Activated CD4-positive, alpha-beta T cell treated with anti-CD3 and anti-CD28 coated beads, Interleukin-2, amount 50 U/mL, for 1 hour (primary cell): ENCODE measurements at places on chromosomes 3 and 15.

GRCh38 chr15:89785774-89786140, 9.6 kb downstream of the MESP2 start:
- no peak for DNase-seq

DNA sequence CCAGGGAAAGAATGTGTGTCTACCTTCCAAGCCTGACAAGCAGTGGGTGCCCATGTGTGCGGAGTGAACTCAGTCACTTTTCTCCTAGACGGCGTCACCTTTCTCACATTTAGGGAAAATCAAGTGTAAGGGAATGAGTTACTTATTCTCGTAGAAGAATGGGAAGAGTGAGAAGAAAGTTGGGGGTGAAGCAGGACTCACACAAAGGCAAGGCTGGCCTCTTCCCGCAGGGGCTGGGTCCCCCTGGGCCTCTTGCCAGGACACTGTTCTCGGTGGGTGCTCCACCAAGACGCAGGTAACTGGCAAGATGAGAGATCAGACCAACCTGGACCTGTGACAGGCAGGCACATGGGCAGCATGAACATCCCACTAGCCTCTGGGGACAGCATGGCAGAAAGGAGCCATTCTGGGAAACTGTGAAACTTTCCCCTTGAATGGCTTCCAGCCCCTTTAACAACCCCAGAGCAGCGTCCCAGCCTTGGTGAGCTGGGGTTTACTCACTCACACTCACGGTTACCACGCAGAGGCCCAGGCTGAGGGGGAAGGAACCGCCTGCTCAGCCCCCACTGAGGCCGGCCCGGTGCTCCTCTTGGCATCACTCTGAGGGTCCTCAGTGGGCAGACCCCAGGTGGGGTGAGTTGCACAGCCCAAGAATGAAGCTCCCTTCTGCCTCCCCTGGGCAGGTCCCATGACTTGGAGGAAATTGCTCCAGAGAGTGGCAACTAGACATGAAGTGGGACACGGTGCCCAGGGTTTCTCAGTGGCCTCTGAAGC, 15.0 kb upstream of the SRP14 start:
- DNase-seq, result no peak

DNA sequence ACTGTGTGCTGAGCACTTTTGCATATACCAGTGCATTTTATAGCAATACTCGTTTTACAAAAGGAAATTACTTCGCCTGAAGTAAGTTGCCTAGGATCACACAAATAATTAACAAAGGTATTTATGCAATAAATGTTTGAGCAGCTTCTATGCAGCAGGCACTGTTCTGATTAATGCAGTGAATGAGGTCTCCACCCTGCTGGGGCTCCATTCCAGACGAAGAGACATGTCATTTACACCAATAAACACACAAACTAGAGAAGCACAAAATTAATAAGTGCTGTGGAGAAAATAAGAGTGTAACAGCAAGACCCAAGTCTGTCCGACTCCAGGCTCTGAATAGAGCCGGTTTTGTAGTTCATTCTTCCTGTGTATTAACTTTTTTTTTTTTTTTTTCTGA, 17.5 kb downstream of the NOX5 start:
- DNase-seq, result no peak

DNA sequence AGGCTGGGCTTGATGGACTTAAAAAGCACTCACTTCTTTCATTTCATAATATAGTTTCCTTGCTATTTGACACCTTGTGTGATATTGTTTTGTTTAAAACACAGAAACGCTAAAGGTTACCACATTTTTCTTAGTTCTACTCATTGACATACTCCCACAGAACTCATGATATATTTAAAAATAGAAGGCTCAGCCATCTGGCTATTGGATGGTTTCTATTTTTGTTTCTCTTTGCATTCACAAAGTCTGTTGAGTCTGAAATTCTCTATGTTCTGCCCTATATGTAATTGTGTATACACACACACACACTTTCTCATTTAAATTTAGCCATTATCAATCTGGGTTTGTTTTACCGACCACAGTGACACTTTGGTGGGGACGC, 128.2 kb downstream of the SOX2 start:
- DNase-seq, result no peak

DNA sequence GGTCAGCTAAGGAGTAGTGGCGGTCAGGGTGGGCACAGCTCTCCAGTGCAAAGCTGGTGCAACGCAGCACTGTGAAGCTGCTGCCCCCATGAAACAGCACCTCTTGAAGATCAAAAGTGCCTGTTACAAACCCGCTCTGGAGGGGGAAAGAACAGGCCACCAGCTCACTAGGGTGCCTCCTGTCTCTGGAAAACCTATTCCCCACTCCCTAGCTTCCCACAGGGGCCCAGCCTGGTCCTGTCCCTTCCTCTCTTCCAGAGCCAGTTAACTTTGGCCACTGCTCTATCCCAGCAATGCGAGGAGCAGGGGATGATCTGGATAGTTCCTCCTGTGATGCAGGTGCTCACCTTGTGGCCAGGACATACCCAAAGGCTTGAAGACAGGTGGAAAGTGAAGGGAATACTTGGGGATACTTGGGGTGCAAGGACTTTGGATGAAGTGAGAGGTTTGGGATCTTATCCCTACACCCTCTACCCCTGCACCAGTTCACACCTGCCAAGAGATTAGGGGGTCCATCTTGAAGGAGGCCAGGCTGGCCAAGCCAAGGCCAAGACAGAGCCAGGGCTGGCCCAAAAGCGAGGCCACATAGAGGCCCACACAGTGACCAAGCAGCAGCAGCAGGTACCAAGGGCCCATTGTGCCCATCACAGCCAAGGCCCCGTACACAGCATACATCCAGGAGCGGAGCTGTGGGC, 4.2 kb downstream of the HHATL start:
- no peak for DNase-seq

- DNase-seq, result no peak
These were observed 4.2 kb upstream of the KATNBL1 start for GRCh38 chr15:34214135-34214534.

GRCh38 chr3:18591120-18591519, 166.0 kb upstream of the SATB1 start:
- DNase-seq, result no peak

DNA sequence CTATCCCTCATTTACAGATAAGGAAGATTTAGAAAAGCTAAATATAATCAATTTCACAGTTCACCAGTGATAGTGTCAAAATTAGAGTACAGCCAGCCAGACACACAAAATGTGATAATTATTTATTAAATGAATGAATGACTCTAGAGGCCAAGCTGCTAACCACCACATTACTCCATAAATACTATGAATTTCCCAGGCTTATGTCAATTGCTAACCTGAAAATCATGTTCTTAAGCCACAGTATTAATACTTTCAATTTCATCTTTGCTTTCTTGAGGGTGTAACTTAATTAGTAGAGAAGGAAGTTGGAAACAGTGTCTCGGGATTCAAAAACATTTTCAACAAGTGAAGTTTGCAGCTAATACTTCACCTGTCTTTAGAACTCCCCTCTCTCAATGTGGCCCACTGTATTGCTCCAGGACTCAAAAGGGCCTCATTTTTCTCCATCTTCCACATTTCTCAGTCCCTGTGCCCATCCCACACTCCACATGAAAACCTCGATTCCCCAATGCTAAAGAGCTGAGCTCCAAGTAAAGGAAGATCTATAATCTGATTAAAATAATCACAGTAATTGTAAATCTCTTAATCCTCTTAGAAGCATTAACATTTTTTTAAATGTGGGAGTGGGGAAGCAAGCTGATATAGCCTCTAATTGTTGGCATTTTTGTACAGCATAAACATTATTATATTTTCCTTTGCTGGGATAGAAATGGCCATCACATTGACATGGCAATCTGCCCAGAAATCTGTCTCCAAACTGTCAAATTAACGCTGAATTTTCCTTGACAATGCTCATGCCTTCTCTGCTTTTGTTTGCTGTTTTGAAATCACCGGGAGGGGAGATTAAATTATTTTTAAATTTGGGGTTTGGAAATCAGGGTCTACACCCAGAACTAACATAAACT, 765.1 kb downstream of the ROBO1 start:
- DNase-seq, result no peak

- DNase-seq, result no peak
These were observed 365.2 kb downstream of the TUSC7 start for GRCh38 chr3:117074826-117075225.

DNA sequence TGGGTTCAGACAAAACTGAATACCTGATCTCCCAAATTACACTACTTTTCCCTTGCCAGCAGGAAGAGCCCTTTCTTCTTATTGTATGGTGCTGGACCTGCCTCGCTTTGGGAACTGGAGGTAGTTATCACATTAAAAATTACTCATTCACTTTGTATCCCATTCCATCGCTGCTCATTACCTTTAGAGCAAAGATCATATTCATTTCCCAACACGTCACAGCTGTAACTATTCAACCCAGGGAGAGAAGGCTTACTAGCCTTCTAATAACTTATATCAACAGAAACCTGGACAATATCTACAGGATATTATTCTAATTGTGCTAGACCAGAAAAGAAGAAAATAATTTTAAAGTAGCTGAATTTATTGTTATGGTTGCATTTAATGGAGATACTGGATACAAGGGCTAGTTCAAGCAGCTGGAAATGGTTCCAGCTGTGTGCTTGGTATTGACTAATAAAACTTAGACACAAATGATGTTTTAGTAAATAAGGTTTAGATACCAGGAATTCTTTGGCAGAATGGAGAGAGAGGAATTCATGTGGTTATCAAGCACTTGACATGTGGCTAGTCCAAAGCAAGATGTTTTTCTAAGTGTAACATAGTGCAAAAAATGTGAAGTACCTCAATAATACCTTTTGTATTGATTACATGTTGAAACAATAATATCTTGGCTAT, 656.3 kb downstream of the ROBO1 start:
- DNase-seq, result no peak

GRCh38 chr3:13190378-13190765, 117.1 kb upstream of the IQSEC1 start:
- DNase-seq, result no peak

GRCh38 chr3:20141316-20141715, 44.7 kb downstream of the SGO1 start:
- DNase-seq, result no peak

DNA sequence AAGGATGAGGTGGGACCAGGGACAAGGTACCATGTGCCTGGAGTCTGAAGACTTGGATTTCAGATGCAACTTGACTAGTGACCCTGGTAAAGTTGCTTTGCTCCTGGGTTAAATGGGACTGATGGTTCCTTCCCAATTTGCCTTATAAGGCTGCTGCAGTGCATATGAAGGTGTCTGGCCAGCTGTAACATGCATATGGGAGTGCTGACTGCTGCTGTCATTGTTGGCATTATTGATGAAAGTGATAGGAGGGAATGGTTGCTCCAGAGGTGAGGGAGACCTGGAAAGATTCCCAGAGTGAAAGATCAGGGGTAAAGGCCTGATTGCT, 20.5 kb downstream of the CYP8B1 start:
- no peak for DNase-seq

DNA sequence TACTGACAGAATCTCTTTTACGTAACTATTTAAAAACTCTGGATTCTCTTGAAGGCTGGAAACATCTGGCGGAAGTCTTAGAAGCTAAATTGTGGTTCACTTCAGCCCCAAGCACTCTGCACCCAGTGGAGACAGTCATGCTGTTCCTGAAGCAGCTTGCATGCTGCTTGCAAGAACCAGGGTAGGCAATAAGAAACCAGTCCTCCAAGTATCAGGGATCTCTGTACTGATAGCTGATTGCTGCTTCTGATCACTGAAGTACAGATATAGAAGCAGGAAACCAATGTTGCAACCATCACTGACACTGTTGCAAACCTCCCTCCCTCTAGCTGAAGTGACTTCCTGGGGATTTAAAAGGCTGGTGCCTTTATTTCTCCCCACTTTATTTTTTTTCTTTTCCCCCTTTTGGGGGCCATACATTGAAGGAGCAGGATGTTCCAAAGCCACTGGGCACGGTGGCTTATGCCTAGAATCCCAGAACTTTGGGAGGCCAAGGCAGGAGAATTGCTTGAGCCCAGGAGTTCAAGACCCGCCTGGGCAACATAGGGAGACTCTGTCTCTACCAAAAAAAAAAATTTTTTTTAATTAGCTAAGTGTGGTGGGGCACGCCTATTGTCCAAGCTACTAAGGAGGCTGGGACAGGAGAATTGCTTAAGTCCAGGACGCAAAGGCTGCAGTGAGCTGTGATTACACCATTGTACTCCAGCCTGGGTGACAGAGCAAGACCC, 15.3 kb downstream of the SPCS1 start:
- DNase-seq, result peak; percentile 8

DNA sequence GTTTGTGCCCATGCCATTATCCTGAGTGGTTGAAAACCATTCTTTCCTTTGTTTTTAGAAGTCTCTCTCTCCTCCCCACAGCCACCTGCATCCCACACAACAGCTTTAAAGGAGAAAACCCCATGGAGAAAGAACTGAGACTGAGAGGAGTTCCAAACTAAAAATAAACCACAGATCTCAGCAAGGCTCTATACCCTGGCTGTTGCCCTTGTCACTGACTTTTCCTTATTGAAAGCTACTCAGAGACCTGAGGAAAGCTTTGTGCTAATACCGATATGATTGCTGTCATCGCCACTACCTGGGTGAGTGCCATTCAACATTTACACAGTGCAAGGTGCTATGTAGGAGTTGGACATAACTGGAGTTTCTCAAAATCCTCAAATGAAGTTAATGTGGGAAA, 55.5 kb upstream of the RASGRP1 start:
- no peak for DNase-seq

DNA sequence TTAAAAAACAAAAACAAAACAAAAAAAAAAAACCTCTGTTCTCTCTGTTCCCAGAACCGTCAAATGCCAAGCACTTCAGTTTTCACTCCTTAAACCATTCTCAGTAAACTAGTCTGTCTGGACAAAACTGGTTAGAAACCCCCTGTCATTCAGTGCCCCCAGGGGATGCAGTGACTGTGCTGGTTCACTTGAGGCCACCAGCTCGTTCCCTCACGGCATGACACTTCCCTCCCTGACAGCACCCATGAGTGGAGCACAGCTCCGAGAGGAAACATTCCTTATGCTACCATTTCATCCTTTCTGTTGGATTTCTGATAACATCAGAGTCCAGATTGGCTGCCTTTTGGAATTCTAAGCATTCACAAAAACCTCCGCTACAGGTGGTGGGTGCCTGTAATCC, 244.0 kb upstream of the TPM1 start:
- DNase-seq, result no peak

- DNase-seq, result no peak
These were observed 22.2 kb upstream of the B3GNT5 start for GRCh38 chr3:183230826-183231225.

GRCh38 chr3:15299036-15299435, 33.4 kb downstream of the SH3BP5 start:
- no peak for DNase-seq

GRCh38 chr3:108806316-108806715, 16.3 kb upstream of the TRAT1 start:
- DNase-seq, result no peak

GRCh38 chr3:125054449-125055329, 1.1 kb downstream of the HEG1 start:
- no peak for DNase-seq

GRCh38 chr3:195182470-195182795, 88.5 kb downstream of the XXYLT1 start:
- DNase-seq, result no peak

DNA sequence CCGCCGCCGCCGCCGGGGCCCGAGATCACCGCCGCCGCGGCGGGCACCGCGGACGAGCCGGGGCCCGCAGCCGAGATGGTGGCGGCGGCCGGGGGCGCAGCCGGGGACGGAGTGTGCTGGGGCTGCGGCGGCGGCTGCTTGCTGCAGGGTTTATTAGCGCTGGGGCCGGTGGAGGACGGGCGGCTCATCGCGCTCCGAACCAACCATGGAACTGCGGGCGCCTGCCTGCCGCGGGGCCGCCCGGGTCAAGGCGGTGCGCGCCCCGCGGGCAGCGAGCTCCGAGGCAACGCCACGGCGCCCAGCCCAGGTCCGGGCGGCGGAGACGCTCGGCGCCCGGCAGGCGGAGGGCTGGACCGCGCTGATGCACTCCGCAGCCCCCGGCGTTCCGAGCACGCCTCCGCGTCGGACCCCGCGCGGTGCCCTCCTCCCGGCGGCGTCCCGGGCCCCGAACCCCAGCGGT, 277 bp downstream of the SIAH2 start:
- DNase-seq, result no peak
